ENCODE measurements at places on chromosomes 7 and 10. TPM values are rescaled to one million over a fixed set of nuclear protein-coding genes. Genes with fewer than 3 reads are reported as not detected.
A peak's percentile ranks its signal among the peaks of the same experiment; 100 is the strongest.

DNA sequence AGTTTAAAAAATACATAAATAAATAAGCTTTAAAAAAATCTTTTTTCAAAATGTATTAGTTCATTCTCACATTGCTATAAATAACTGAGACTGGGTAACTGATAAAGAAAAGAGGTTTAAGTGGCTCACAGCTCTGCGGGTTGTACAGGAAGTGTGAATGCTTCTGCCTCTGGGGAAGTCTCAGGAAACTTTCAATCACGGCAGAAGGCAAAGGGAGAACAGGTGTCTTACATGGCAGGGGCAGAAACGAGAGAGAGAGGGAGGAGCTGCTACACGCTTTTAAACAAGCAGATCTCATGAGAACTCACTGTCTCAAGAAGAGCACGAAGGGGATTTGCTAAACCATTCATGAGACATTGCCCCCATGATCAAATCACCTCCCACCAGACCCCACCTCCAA is 114.6 kb downstream of the DNAJC1 start:
- no peak overlapping the region for H3K4me3 ChIP-seq
- no peak for DNase-seq
- no peak overlapping the region for H3K27ac ChIP-seq
- H3K4me1 ChIP-seq: no peaks in the 10 kb centered on the region
- no peaks in the 10 kb centered on the region for H3K36me3 ChIP-seq

DNA sequence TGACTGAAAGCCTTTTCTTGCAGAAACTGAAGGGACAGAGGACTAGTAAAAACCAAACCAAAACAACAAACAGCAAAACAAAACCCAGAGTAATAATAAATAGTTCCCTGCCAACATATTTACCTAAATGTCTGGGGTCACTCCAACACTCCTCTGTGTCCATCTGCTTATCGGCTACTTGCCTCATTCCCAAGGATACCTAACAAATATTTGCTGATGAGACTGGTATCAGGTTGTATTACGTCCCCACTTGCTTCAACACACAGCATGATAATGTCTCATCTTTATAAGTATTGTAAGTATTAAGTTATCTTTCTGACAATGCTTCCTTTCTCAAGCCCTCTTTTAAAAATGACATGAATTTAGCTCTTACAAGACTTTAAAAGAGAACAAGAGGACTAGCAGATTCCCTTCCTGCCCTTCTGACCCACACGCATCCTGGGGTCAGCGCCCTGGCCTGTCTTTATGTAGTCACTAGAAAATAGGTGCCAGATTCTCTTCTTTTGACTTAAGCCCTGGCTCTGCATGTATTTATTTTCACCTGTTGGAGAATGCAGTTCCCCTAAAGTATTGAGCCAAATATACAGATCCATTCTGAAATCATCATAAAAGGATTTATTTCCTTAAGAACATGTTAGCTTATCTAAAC is 110.2 kb downstream of the SEM1 start:
- H3K36me3 ChIP-seq: no peaks in the 10 kb centered on the region
- H3K4me1 ChIP-seq: peaks cover 4% of the 10 kb centered on the region
- H3K27ac ChIP-seq: no peak overlapping the region
- H3K27me3 ChIP-seq: no peaks in the 10 kb centered on the region

The PRSS2 gene
- total RNA-seq: 5.8 TPM

DNA sequence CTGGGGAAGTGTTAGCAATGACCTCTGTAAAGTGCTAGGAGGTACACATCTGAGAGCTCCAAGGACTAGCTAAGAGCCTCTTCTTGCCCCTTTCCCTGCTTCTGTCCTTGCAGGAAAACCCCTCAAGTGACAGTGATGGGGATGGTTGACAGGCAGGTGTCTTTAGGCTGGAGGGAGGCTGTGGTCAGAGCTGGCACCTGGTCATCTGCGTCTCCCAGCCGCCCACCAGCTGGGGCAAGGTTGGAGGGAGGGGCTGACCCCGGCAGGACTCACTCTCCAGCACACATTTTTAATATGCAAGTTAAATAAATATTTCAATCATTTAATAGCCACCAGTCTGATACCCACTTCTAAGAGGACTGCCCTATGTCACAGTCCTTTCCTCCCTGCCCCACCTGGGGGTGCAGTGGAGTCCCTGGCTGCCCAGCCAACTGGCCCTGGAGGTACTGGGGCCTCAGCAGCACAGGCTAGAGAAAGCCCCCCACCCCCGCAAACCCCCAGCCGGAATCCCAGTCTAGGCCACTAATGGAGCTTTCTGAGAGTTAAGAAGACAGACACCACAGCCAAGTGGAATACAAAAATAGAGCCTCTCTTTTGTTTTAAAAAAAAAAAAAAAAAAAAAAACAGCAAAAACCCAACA is 6.3 kb downstream of the FGF8 start:
- H3K4me3 ChIP-seq: no peak overlapping the region
- H3K27me3 ChIP-seq: peaks cover 51% of the 10 kb centered on the region
- no peaks in the 10 kb centered on the region for H3K4me1 ChIP-seq
- no peaks in the 10 kb centered on the region for H3K36me3 ChIP-seq
- no peak for DNase-seq

GRCh38 chr7:51067258-51067657 is 249.4 kb downstream of the COBL start:
- H3K36me3 ChIP-seq: no peaks in the 10 kb centered on the region
- no peak overlapping the region for H3K27ac ChIP-seq
- DNase-seq: no peak
- peaks cover 33% of the 10 kb centered on the region for H3K4me1 ChIP-seq
- H3K4me3 ChIP-seq: no peak overlapping the region

GRCh38 chr7:16594676-16595075 is 50.9 kb downstream of the ANKMY2 start:
- no peaks in the 10 kb centered on the region for H3K36me3 ChIP-seq
- no peaks in the 10 kb centered on the region for H3K27me3 ChIP-seq
- no peak overlapping the region for H3K27ac ChIP-seq
- H3K4me1 ChIP-seq: no peaks in the 10 kb centered on the region

The DUSP5 gene
- total RNA-seq: 22.1 TPM

The AKR1C4 gene
- not detected for total RNA-seq

- peak overlapping the region; percentile 99 for H3K27ac ChIP-seq
- peaks cover 59% of the 10 kb centered on the region for H3K4me1 ChIP-seq
- peak overlapping the region; percentile 63 for H3K4me3 ChIP-seq
- DNase-seq: peak; percentile 79
- H3K36me3 ChIP-seq: no peaks in the 10 kb centered on the region
These were observed 5.7 kb downstream of the KAZALD1 start for GRCh38 chr10:101067356-101068083.

DNA sequence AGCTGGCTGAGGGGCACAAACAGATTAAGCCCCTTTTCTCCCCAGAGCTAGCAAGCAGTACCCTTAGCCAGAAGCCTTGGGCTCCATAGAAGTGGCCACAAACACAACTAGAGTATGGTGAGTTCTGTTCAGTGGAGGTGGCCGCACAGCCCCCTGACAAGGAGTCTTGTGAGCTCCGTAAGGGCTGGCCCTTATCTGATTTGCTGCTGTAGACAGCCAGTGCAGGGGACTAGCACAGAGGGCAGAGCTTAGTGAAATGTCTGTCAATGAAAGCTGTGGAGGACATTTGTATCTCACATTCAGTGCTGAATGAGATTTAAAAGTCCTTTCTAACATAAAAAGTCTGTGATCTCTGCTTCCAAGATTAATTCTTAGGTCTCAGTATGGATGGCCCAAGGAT is 137.3 kb downstream of the AUTS2 start:
- no peak overlapping the region for H3K4me3 ChIP-seq
- no peak overlapping the region for H3K27ac ChIP-seq
- no peaks in the 10 kb centered on the region for H3K27me3 ChIP-seq
- no peaks in the 10 kb centered on the region for H3K36me3 ChIP-seq
- peaks cover 22% of the 10 kb centered on the region for H3K4me1 ChIP-seq

The NCF1 gene
- total RNA-seq: 1.2 TPM

GRCh38 chr7:30148951-30149459 is 14.2 kb downstream of the MTURN start:
- no peaks in the 10 kb centered on the region for H3K36me3 ChIP-seq
- no peaks in the 10 kb centered on the region for H3K27me3 ChIP-seq
- DNase-seq: no peak

The WNT8B gene
- not detected for total RNA-seq

The PRKCQ gene
- 0.15 TPM for total RNA-seq

DNA sequence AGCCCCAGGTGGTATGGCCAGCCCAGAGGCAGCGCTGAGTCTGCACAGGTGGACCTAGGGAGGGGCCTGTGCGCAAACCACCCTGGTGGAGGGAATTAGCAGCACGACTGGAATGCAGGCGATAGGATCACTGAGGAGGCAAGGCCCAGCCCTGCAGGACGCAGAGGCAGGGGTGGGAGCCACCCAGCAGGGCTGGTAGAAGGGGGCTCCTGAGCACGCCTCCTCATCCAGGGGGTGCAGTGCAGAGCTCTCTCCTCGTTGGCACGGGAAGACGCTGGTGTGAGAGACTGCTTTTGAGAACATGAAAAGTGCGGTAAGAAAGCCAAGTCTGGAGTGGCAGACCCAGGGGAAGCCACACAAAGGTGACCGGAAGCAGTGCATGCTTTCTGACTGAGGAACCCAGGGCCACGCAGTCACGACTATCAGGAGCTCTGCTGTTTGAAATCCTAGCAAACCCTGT is 6.0 kb downstream of the FXYD4 start:
- H3K4me1 ChIP-seq: no peaks in the 10 kb centered on the region
- no peak for DNase-seq
- no peak overlapping the region for H3K4me3 ChIP-seq
- no peaks in the 10 kb centered on the region for H3K27me3 ChIP-seq
- no peaks in the 10 kb centered on the region for H3K36me3 ChIP-seq

DNA sequence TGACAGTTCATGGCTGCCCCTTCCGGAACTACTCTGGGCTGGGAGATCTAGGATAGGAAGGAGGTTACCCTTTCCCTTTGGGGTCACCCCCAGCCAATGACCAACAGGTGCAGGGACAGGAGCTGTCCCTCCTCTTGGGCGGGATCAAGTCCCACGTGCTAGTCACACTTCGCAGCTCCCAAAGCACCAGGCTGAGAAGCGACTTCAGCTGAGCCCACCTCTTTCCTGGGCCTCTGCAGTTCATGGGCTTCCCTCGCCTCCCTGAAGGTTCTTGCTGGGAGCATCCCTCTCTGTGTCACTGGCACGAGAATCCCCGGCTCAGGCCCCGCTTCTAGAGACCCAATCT is 115.5 kb downstream of the FAM53B start:
- H3K36me3 ChIP-seq: no peaks in the 10 kb centered on the region
- peak overlapping the region; percentile 50 for H3K27ac ChIP-seq
- H3K4me3 ChIP-seq: no peak overlapping the region
- H3K27me3 ChIP-seq: no peaks in the 10 kb centered on the region

The STOX1 gene
- total RNA-seq: 0.13 TPM

DNA sequence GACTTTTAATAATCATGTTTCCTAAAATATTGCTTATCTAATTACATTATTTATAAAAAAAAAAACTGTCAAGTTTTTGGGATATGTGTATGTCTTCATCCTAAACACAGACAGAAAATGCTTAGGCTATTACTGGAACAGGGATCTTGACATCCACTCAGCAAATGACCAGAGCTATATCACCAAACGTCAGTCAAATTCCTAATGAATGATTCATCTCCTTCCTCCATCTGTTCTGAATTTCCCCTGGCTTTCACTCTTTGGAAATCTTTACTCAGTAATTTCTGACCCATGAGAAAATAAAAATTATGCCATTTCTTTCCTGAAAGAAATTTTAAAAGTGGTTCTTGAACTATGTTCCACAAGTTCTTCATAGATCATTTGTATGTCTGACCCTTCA is 552.4 kb upstream of the KCND2 start:
- no peaks in the 10 kb centered on the region for H3K27me3 ChIP-seq
- H3K4me3 ChIP-seq: no peak overlapping the region
- H3K36me3 ChIP-seq: no peaks in the 10 kb centered on the region
- DNase-seq: no peak

The ADAM12 gene
- total RNA-seq: 6.9 TPM

- no peak overlapping the region for H3K4me3 ChIP-seq
- H3K4me1 ChIP-seq: peaks cover 9% of the 10 kb centered on the region
- no peaks in the 10 kb centered on the region for H3K36me3 ChIP-seq
These were observed 19.6 kb upstream of the AGMO start for GRCh38 chr7:15581352-15581951.

DNA sequence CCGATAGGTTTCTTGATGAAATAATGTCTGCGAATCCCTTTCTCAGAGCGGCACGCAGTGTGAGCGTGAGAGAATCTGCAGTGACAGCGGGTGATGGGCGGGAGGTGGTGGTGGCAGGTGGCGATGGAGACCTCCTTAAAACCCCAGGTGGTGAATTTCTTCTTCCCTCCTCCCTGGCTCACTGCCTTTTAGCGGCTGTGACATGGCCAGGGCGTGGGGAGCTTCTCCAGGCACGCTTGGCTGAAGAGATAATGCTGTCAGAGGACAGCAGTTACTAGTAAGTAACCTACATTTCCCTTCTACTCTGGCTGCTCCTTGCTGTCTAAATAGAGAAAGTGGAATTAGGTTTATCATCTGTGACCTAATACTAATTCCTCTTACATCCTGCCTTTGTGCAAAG is 141.4 kb upstream of the INSYN2A start:
- H3K4me1 ChIP-seq: peaks cover 16% of the 10 kb centered on the region
- no peaks in the 10 kb centered on the region for H3K27me3 ChIP-seq
- DNase-seq: no peak
- no peak overlapping the region for H3K4me3 ChIP-seq

GRCh38 chr10:18906636-18907035 is 142.0 kb upstream of the MALRD1 start:
- H3K36me3 ChIP-seq: no peaks in the 10 kb centered on the region
- no peak for DNase-seq
- no peak overlapping the region for H3K27ac ChIP-seq

DNA sequence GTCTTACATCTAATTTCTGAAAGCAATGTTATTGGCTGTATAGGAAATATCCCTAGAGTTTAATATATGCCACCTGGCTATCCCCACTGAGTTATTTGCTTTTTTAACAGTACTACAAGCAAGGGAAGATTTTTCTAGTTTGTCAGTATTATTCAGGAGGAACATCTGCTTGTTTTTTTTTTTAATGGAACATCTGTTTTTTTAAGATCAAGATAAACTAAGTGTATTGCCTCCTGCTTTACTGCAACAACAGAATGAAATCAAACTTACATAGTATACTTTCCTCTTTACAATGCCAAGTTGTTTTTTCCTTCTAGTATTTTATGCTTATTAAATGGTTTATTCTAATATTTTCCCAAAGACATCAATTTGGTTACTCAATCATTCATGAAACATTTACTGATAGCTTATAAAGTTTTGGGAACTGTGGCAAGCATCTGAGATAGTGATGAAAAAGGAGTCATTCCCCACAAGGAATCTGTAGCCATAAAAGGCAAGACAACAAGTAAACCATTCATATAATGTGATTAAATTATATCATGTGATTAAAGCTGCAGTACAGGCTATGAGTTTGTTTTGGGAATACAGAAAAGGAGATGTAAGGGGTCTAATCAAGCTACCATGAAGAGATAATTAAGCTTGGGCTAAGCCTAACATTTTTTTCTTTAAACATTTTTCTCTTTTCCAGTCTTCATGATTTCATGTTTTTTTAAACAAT is 17.4 kb downstream of the MTPN start:
- H3K27ac ChIP-seq: no peak overlapping the region
- H3K4me1 ChIP-seq: peaks cover 69% of the 10 kb centered on the region
- H3K36me3 ChIP-seq: no peaks in the 10 kb centered on the region
- no peak for DNase-seq
- no peaks in the 10 kb centered on the region for H3K27me3 ChIP-seq
- H3K4me3 ChIP-seq: no peak overlapping the region

GRCh38 chr10:113093188-113094113 is 143.4 kb downstream of the TCF7L2 start:
- no peak for DNase-seq
- H3K27ac ChIP-seq: no peak overlapping the region
- H3K27me3 ChIP-seq: no peaks in the 10 kb centered on the region

GRCh38 chr10:74118804-74119203 is 31.8 kb downstream of the AP3M1 start:
- no peaks in the 10 kb centered on the region for H3K4me1 ChIP-seq
- H3K36me3 ChIP-seq: peaks cover 86% of the 10 kb centered on the region
- H3K27me3 ChIP-seq: no peaks in the 10 kb centered on the region
- no peak overlapping the region for H3K27ac ChIP-seq
- no peak for DNase-seq

Measured in heart right ventricle (tissue), 16 donors.